ENCODE measurements at places on chromosomes 5 and 9.

DNA sequence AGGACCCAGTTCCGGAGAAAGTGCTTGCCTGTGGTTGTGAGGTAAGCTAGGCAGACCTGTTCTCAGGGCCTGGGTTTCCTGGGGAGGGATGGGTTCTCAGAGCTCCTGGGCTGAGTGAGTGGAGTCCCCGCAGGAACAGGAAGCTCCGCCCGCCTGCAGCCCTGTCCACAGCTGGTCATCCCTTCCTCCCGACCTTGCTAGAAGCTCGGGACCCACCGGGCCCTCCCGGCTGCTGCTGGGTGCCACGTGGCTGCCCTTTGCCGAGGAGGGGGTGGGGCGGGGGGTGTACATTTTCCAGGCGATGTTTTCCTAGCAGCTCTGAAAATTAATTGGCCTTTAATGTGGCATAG, 198.1 kb downstream of the C9orf50 start:
- DNase-seq: no peak

DNA sequence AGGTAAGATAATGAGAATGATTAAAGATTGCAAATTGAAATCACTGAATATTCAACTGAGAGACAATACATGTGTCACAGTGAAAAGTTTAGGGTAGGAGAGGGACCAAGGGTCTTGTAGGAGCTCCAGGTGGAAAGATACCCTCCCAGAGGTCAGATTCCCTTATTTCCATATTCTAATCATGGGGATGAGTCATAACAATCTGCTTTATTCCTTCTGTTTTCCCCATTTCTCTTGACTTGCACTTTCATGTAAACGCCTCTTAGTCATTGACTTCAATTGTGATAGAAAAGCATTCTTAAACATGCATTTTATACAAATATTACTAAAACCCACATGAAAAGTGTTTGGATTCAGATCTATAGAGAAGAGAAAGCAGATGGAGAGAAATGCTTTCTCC, 81.3 kb upstream of the CTSL start:
- DNase-seq: no peak

DNA sequence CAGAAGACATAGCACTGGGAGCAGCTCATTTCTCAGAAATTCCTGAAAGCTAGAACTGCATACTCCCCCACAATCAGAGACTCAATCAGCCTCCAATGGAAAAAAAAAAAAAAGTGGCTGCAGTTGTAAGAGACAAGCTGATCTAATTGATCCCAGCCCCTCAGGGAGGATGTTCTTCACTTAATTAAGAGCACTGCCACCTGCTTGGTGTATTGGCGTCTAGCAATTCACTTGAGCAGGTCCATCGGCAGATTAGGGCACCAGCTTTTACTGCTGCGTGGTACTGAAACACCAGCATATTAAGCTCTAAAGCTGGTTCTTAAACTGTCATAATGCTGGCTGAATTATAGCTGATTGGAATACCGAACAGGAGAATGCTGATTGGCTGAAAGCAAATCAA, 1890.1 kb upstream of the WWC1 start:
- no peak for DNase-seq

GRCh38 chr9:121340676-121341392, 29.2 kb downstream of the STOM start:
- DNase-seq: no peak

DNA sequence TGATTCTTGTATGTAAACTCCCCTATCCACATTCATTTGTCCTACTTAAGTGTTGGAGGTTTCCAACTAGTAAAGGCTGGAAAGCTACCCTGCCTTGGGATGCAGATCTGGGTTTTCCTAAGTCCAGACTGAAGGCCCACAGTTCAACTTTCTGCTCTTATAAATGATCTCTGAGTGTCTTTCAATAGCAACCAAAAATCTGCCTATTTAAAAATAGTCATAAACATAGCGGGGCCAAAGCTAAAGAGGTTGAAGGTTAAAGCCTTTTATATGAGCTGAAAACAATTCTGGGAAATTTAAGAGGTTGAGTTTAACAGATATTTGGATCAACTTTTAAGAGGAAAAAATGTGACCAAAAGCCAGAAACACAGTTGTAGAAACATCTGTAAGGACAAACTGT, 87.2 kb downstream of the NTRK2 start:
- DNase-seq: no peak

GRCh38 chr9:101832486-101832885, 94.0 kb upstream of the GRIN3A start:
- DNase-seq: no peak

DNA sequence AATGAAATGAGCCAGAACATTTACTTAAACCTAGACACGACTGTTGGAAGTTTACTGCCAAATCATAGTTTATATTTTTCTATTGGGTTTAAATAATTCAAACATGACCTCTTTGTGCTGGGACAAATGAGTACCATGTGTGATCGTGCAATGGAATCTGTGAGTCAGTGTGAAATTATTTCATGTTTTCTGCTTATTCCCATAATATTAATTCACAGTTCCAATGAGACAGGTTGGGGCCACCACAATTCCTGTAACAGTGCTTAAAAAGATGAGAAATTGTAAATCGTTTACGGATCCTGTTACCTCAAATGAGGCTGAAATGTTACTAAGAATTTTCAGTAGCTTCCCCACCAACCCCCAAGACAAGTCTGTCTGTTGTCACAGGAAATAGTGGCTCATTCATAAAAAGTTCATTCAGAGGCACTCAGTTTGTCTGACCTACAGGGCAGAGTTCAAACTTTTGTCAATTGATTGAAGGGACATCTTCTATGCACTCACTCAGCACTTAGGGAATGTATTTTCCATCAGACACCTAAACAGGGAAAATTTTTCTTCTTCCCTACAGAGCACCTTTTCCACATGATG, 563.9 kb upstream of the ADAMTS16 start:
- no peak for DNase-seq

- DNase-seq: no peak
These were observed 303.2 kb downstream of the PRR16 start for GRCh38 chr5:120767178-120767820.

DNA sequence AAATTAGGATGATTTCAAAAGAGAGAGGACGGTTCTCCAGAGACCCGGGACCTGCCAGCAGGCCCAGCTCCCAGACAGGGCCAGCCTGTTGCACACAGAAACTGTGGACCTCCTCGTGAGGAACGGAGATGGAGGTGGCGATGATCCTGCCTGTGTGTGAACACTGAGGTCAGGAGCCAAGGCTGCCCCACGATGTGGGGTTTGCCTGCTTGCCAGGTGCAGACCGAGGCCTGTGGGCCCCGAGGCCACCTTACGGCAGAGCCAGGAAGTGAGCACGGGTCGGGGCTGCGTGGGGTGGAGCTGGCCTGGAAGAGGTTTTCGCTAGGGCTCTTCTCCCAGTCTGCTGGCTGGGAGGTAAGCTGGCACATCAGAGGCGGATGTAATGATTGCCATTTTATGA, 4.3 kb downstream of the FAM163B start:
- no peak for DNase-seq

DNA sequence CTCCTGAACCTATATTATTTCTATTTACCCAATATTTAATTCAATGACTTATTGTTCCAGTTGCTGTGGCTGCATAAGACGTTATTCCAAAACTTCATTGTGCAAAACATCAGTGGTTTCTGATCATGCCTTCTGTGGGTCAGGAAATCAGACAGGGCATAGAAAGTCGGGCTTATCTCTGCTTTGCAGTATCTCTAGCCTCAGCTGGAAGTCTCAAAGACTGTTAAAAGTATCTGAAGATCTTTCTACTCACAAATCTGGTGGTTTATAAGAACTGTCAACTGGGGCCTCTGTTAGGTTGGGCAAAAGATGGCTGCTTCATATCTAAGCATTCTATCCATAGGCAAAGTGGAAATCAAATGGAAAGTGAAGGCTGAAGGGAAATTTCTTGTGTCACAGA, 687.7 kb upstream of the ARRDC3 start:
- DNase-seq: no peak

GRCh38 chr5:81172710-81173109, 60.4 kb upstream of the CKMT2 start:
- no peak for DNase-seq

DNA sequence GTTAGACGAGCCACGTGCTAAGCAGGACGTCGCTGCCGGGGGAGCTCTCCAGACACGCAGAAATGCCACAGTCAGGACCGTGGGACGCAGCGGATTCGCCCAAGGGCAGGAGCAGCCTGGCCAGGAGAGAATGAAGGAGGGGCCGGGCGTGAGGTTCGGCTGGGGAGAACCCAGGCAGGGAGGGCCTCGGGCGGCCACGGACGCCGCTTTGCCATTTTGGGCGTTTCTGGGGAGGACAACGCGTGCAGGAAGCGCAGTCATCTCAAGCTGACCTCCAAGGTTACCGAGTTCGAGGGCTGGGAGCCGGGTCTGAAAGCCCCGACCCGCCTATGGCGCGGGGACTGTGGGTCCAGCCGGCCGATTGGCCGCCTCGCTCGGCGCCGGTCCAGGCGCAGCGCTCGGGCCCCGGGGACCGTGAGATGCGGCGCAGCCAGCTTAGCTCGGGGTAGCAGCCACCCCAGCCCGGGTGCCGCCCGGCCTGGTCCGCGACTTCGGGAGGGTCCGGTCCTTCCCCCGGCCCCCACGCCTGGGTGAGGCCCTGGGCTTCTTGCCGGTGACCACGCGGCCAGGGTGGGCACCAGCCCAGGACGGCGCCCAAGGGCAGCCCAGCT, 760 bp upstream of the MAN1B1 start:
- DNase-seq: no peak

DNA sequence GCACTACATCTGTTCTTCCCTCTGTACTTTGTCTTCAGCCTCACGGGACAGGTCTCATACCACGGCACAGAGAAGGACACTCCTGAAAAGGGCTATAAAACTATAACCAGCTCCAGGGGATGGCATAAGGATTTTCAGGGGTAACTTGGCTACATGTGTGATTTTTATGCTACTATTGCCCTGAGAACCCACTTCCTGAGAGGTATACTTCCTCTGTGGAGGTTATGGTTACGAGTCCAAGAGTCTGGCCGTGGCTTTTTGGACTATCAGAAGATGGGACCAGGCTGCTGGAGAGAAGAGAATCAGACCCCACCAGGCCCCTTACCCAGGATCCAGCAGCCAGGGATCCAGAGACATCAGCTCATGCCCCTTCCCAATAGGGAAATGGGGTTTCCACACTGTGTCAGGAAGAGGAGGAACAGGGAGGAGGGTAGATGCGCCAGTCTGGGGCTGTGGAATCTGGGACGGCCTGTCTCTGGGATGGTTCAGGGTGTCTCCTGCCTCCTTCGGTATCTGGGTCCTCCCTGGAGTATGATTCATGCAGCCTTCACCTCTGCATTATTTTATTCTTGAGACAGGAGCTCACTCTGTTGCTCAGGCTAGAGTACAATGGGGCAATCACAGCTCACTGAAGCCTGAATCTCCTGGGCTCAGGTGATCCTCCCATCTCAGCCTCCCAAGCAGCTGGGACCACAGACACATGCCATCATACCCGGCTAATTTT, 29.7 kb downstream of the WHRN start:
- DNase-seq: no peak

GRCh38 chr5:19917588-19918122, 70.3 kb downstream of the CDH18 start:
- DNase-seq: no peak

- no peak for DNase-seq
These were observed 421.0 kb downstream of the KDM4C start for GRCh38 chr9:7178729-7179128.

DNA sequence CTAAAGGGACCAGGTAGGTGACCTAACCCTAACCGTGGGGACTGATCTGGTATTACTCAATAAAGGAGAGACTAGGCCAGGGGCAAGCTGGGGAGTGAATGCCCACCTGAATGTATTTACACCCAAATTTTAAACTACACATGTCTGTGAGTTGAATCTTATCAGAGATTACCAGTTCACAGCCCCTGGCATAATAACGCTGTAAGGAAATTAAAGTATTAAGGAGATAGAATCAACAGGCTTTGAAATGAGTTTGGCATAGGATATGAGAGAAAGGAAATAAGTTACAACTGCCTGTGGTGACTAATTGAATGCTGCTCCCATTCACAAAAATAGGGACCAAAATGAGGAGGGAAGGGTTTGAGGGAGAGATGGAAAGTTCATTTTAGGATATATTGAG, 593.3 kb downstream of the CSNK1G3 start:
- DNase-seq: no peak

DNA sequence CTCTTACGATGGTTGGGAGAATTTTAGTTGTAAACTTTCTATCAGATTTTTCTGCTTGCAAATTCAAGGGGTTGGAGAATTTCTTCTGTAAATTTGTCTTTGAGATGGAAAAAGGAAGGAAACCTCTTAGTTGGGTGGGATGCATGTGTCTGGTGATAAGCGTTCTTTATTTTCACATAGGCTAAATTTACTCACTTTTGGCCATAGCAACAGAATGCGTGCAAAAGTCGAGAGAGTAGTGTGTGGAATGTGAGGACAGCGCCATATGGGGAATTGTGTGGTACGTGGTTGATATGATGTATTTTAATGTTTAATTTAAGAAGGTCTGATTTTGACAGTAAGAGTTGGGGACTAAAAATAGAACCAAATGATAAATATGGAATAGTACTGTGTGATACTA, 282.2 kb downstream of the TAF11L14 start:
- DNase-seq: no peak

GRCh38 chr9:75870450-75870849, 20.0 kb upstream of the PCSK5 start:
- no peak for DNase-seq

DNA sequence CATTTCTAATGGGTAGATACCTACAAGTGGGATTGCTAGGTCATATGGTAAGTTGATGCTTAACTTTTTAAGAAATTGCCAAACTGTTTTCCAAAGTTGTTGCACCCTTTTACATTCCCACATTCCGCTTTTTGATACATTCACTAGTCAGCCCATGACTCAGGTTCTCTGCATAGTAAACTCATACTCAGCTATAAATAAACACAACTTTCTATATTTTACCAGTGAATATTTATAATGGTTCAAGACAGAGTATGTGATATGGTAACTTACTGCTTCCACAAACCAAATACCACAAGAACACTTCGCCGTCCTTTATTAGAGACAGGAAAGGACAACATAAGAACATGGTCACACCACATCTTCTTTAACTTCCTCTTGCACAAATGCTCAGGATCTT, 54.0 kb downstream of the PLPP1 start:
- DNase-seq: no peak

GRCh38 chr5:146805081-146805480, 73.5 kb downstream of the PPP2R2B start:
- no peak for DNase-seq

- no peak for DNase-seq
These were observed 11.4 kb downstream of the CHD1 start for GRCh38 chr5:98917433-98917832.

- DNase-seq: no peak
These were observed 778 bp downstream of the FRRS1L start for GRCh38 chr9:109166171-109166770.

GRCh38 chr5:61019642-61020041, 74.6 kb downstream of the NDUFAF2 start:
- DNase-seq: no peak

DNA sequence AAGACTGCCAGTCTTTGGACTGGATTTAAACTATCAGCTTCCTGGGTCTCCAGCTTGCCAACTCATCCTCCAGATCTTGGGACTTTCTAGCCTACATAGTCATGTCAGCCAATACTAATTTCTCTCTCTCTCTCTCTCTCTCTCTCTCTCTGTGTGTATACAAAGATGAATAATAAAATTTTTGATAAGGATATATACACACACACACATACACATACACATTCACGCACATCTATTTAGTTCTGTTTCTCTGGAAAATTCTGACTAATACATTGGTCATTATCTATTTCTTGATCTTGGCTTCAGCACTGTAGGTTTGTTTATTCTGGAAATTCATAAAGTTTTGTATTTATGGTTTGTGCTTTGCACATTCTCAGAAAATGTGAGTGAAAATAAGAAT, 1606.2 kb upstream of the NUDT12 start:
- DNase-seq: no peak
